PC-3 (cell line): ENCODE measurements at places on chromosomes 11 and 22. TPM values are rescaled to one million over a fixed set of nuclear protein-coding genes. Genes with fewer than 3 reads are reported as not detected.

- no peak overlapping the region for H3K4me3 ChIP-seq
- no peaks in the 10 kb centered on the region for H3K27me3 ChIP-seq
- H3K27ac ChIP-seq, result no peak overlapping the region
- no peaks in the 10 kb centered on the region for H3K4me1 ChIP-seq
- no peaks in the 10 kb centered on the region for H3K36me3 ChIP-seq
These were observed 7.5 kb upstream of the SLC2A11 start for GRCh38 chr22:23850136-23850611.

- H3K27me3 ChIP-seq, result no peaks in the 10 kb centered on the region
- DNase-seq, result no peak
- peaks cover 19% of the 10 kb centered on the region for H3K4me1 ChIP-seq
- H3K36me3 ChIP-seq, result no peaks in the 10 kb centered on the region
These were observed 994 bp downstream of the DEPDC5 start for GRCh38 chr22:31754813-31755212.

Gene ZDHHC8
- total RNA-seq, result 24.6 and 26.8 TPM in 2 replicates

GRCh38 chr11:92362989-92363388 lies 138.4 kb downstream of the FAT3 start:
- no peak overlapping the region for H3K4me3 ChIP-seq
- H3K27me3 ChIP-seq, result no peaks in the 10 kb centered on the region
- no peak overlapping the region for H3K27ac ChIP-seq
- no peaks in the 10 kb centered on the region for H3K36me3 ChIP-seq

DNA sequence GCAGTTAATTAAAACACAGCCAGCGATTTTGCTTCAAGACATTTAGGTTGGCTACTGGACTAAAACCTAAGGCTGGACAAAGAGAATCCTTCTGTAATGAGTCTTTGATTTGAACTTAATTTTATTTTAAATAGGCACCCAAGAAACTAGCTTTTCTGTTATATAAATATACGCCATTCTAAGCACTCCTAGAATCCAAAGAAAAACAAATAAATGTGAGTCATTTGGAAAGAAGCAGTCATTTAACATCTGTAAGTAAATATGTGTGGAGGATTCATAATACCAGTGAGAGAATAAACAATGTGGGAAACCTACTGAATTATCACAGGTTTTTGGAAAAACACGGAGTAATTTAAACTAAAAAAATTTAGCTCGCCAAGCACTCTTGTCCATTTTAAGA lies 1.2 kb upstream of the TECTA start:
- H3K27ac ChIP-seq, result no peak overlapping the region
- no peak overlapping the region for H3K4me3 ChIP-seq
- H3K36me3 ChIP-seq, result no peaks in the 10 kb centered on the region
- peak; percentile 68 for DNase-seq
- peaks cover 12% of the 10 kb centered on the region for H3K4me1 ChIP-seq
- peaks cover 27% of the 10 kb centered on the region for H3K27me3 ChIP-seq

- H3K36me3 ChIP-seq, result no peaks in the 10 kb centered on the region
- no peak for DNase-seq
- no peaks in the 10 kb centered on the region for H3K4me1 ChIP-seq
- H3K27ac ChIP-seq, result no peak overlapping the region
- H3K4me3 ChIP-seq, result no peak overlapping the region
- H3K27me3 ChIP-seq, result no peaks in the 10 kb centered on the region
These were observed 69.4 kb downstream of the FLI1 start for GRCh38 chr11:128763224-128763623.

Gene CTSC
- total RNA-seq, result 200 and 240 TPM in 2 replicates

GRCh38 chr22:43666457-43666856 lies 145.6 kb downstream of the EFCAB6 start:
- peaks cover 16% of the 10 kb centered on the region; the same call in 1 of the 2 replicates for H3K27me3 ChIP-seq
- no peak overlapping the region for H3K4me3 ChIP-seq
- H3K4me1 ChIP-seq, result no peaks in the 10 kb centered on the region
- no peaks in the 10 kb centered on the region for H3K36me3 ChIP-seq
- DNase-seq, result no peak
- no peak overlapping the region for H3K27ac ChIP-seq

GRCh38 chr11:113464416-113464815 lies 10.8 kb downstream of the DRD2 start:
- DNase-seq, result peak; percentile 64
- H3K4me3 ChIP-seq, result no peak overlapping the region
- H3K4me1 ChIP-seq, result peaks cover 25% of the 10 kb centered on the region
- no peaks in the 10 kb centered on the region for H3K27me3 ChIP-seq
- H3K27ac ChIP-seq, result no peak overlapping the region
